ENCODE measurements at places on chromosomes 12 and 14. TPM values are rescaled to one million over a fixed set of nuclear protein-coding genes. Genes with fewer than 3 reads are reported as not detected.

DNA sequence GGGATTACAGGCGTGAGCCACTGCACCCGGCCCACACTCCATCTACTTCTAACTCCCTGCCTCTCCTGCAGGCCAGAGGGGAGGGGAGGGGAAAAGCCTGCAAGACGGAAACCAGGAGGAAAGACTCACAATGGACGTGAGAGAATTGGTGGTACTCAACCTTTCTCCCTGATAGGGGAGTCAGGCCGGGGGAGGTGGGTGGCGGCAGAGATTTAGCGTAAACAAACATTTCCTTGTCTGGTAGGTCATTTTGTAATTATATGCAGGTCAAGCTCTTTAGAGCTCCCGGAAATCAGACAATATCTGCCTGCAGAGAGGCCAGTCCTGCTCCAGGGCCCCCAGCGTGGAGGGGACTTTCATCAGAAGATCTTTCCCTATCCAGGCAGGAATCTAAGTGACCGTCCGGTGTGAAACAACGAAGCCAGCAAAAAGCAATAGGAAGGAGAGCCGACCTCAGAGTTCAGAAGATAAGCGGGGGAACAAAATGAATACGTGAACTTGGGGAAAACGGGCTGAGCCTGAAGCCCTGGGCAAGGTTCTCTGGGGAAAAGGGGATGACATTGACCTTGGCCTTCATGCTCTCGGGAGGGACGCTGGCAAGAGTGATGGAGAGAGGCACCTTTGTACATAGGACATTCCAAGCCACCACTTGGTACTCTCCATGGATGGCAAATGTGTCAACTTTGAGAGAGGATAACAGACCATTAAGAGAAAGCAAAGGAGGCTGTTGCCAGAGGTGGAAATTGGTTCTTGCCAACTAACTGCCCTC, 62.3 kb downstream of the SPRING1 start:
- DNase-seq = no peak

- DNase-seq = no peak
Measured at GRCh38 chr14:100774164-100774537, 47.5 kb downstream of the DLK1 start.

GRCh38 chr12:39077226-39077625, 171.8 kb upstream of the CPNE8 start:
- DNase-seq = no peak

- no peak for DNase-seq
Measured at GRCh38 chr12:101038289-101038871, 171.7 kb downstream of the SLC5A8 start.

DNA sequence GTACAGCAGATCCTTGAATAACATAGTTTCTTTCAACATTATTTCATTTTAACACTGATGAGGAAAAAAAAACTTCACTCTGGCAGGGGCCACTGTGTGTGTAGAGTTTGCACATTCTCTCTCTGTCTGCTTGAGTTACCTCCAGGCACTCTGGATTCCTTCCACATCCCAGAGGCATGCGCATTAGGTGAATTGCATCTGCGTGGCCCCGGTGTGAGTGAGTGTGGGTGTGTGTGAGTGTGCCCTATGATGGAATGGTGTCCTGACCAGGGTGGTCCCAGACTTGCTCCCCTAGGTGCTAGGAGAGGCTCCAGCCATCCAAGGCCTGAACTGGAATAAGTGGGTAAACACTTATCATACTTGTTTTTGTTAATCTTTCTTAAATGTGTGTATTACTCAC, 90.6 kb upstream of the LRIG3 start:
- DNase-seq = no peak

DNA sequence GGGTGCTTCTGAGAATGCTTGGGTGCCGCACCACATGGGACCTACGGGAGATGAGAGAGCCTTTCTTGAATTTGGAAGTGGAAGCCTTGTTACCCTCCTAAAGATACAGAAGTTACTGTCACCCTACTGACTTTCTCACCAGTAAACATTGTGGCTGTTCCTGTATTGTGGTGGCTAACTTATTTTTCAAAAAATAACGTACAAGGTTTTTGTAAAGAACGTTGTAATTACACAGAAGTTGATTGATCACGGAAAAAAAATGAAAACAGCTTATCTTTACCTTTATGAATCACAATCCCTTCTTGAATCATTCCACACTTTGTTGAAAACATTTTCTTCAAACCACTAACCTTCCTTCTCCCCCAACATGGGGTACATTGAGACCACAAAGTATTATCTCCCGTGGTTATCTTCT, 22.0 kb upstream of the PPFIBP1 start:
- DNase-seq = no peak

GRCh38 chr12:52230364-52231281, 2.4 kb upstream of the KRT7 start:
- no peak for DNase-seq

- no peak for DNase-seq
Measured at GRCh38 chr14:40574780-40575179, 1031.9 kb upstream of the LRFN5 start.

DNA sequence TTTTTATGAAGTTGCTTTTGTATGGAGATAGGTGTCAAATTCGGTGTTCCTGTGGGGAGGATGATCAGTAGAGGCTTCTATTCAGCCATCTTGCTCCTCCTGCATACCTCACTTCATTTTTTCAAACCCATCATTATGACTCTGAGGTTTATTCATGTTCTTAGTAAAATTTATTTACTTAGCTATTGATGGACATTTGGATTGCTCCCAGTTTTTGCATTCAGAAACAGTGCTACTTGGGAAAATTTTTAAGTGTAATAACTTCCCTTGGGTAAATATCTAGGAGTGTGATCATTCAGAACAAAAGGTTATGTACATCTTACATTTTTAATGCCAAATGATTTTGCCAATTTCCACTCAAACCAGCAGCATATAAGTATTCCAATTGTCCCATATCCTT, 208.3 kb downstream of the SYNE2 start:
- no peak for DNase-seq

DNA sequence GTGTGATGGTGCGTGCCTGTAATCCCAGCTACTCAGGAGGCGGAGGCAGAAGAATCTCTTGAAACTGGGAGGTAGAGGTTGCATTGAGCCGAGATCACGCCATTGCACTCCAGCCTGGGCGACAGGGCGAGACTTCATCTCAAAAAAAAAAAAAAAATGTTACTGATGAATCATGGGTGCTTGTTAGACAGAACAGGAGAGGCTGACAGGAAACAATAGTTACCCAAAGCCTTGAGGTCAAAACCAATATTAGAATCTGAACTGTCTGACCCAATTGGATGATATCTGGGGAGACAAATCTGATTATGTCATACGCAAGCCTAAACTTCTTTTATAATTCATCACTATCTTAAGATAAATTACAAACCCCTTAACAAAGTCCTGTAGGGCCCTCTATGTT, 40.7 kb upstream of the KIF21A start:
- DNase-seq = no peak

DNA sequence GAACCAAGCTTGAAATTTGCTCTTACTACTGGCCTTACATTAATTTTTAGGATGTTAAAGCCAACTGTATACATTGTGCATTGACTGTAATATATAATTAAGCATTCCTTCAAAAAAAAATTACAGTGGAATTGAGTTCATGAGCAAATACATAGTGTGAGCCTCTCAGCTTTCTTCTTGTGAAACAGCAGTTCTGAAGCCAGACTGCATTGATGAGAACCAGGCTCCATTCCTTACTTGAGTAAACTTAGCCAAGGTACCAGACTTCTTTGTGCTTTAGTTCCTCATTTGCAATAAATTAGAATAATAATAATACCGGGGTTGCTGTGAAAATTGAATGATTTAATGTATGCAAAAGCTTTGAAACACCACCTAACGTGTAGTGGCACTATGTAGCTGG, 169.5 kb downstream of the ANO4 start:
- DNase-seq = no peak

The FAR2 gene
- 9.7 TPM for total RNA-seq

The FAM90A1 gene
- total RNA-seq = 0.51 TPM

The FAM177A1 gene
- 86.2 TPM for total RNA-seq

The OTOGL gene
- total RNA-seq = 17.8 TPM

The LTB4R2 gene
- total RNA-seq = 1.6 TPM

Data from right cardiac atrium (tissue), 5 donors.